Fibroblast of lung (primary cell): ENCODE measurements at places on chromosomes 1 and 21. TPM values are rescaled to one million over a fixed set of nuclear protein-coding genes. Genes with fewer than 3 reads are reported as not detected.

Gene COL16A1
- total RNA-seq: 80.3 and 150 TPM in 2 replicates

Gene AIM2
- not detected in 2 replicates for total RNA-seq

Gene FCRL6
- not detected in 2 replicates for total RNA-seq

Gene LCE1A
- total RNA-seq: not detected in 2 replicates

Gene GLIS1
- under 0.01 TPM in 1 of 2 replicates, not detected in the other for total RNA-seq

Gene TCEANC2
- total RNA-seq: 3.6 and 4.0 TPM in 2 replicates

Gene FLG2
- total RNA-seq: not detected in 2 replicates

Gene HLX
- total RNA-seq: 22.3 and 25.2 TPM in 2 replicates

Gene RXFP4
- not detected in 2 replicates for total RNA-seq

Gene FAM72B
- total RNA-seq: 0.51 and 2.3 TPM in 2 replicates

Gene C1orf167
- 0.99 and 1.3 TPM in 2 replicates for total RNA-seq

Gene PPIAL4G
- not detected in 2 replicates for total RNA-seq

Gene S100A12
- not detected in 2 replicates for total RNA-seq

Gene COP1
- 43.1 and 48.1 TPM in 2 replicates for total RNA-seq

Gene OXCT2
- 5.4 and 6.4 TPM in 2 replicates for total RNA-seq

Gene TP73
- not detected in 2 replicates for total RNA-seq
